ENCODE measurements at places on chromosomes 6 and 20.

DNA sequence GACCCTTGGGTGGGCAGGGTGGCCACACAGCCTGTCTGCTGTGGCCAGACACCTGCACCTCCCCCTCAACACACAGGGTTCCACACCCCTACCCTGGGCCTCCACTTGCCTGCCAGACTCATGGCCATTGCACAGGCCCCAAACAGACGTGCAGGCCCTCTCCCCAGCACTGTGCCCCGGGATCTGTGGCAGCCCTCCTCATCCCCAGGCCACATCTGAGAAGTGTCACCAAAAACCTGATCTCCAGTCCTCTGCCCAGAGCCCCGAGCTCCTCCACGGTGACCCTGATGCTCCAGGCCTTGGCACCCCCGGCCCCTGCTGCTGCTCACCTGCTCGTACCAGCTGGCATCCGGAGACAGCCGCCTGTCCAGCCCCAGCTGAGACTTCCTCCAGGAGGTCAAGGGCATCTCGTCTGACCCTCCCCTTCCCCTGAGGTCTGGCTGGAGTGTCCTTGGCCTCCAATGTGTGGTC lies 160.1 kb downstream of the DLL1 start:
- DNase-seq = peak; percentile 47

DNA sequence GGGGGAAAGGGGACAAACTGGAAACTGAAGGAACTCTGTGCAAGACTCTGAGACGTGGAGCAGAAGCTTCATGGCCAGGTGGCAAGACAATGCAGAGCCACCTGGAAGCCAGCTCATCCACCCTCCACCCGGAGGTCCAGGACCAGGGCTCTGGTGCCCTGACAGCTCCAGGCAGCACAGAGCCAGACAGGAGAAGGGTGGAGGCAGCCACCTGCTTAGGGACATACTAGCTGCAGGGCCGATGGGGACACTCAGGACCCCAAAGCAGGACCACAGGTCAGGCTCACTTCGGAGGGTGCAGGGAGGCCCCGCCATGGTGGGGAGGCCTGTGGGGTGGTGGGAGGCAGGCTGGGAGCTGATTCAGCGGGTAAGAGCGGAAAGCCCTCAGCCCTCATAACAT lies 19.0 kb upstream of the SLC22A3 start:
- DNase-seq = no peak

DNA sequence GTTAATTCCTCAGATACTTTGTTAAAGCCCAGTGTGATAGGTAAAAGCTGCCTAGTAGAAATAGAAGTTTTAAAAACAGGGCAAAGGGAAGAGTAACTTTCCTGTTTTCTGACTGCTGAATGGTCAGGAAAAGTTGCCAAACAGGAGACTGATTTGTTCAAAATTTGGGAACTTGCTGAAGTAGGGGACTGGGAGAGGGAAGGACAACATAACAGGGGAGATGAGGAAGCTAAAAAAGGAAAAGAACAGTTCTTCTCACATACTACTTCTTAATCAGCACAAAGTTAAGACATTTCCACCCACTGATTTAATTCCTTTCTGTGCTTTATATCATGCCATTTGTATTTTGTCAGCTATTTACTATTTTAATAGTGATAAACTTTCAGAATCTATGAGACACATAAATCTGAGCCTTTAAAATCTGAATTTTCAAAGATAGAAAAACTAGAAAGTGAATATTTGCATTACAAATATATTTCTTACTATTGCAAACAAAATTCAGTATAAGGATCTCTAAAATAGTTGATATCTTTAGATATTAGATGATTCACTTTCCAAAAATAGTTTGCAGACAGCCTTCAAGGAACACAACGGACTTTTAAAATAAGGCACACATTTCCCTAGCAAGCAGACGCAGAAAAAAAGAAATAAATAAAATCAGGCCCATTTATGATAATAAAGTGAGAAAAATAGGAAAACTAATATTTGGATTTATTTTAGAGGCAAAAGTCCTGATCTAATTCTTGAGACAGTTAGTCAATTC lies 36.9 kb upstream of the SLC16A10 start:
- no peak for DNase-seq

GRCh38 chr6:1594445-1595200 lies 15.1 kb upstream of the FOXC1 start:
- DNase-seq = no peak

GRCh38 chr6:89792881-89793280 lies 26.7 kb downstream of the MDN1 start:
- peak; percentile 9 for DNase-seq

GRCh38 chr20:58981628-58982364 lies 740 bp downstream of the NELFCD start:
- no peak for DNase-seq
